ENCODE measurements at places on chromosomes 7 and 10. TPM values are rescaled to one million over a fixed set of nuclear protein-coding genes. Genes with fewer than 3 reads are reported as not detected.

Gene HILPDA
- total RNA-seq, result 6.2 TPM

Gene NSUN5
- 18.2 TPM for total RNA-seq

Gene TMEM196
- not detected for total RNA-seq

Gene AUTS2
- total RNA-seq, result 14.9 TPM

GRCh38 chr10:103845972-103846371, 9.4 kb downstream of the SH3PXD2A start:
- no peak for DNase-seq
- peaks cover 30% of the 10 kb centered on the region for H3K4me1 ChIP-seq
- H3K27me3 ChIP-seq, result no peaks in the 10 kb centered on the region
- H3K36me3 ChIP-seq, result no peaks in the 10 kb centered on the region

DNA sequence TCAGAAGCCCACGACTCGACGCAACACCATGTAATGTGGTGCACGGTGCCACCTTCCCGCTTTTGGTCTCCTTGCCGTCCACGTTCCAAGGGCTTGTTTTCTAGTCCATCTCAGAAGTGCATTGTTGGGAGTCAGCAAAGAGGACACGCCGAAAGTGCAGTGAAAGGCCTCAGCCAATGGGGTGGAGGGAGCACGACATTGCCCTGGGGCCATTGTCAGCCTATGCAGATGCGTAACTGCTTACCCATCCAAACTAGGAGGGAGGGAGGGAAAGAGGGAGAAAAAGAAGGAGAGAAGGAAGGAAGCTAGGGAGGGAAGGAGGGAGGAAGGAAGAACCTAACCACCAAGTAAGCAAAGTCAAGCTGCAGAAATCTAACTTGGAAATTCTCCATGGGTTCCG, 202.4 kb downstream of the CCDC3 start:
- no peak overlapping the region for H3K4me3 ChIP-seq
- H3K4me1 ChIP-seq, result no peaks in the 10 kb centered on the region
- no peaks in the 10 kb centered on the region for H3K27me3 ChIP-seq
- DNase-seq, result no peak
- H3K36me3 ChIP-seq, result no peaks in the 10 kb centered on the region
- no peak overlapping the region for H3K27ac ChIP-seq

GRCh38 chr10:6114805-6115341, 26.0 kb downstream of the RBM17 start:
- DNase-seq, result no peak
- H3K36me3 ChIP-seq, result peaks cover 42% of the 10 kb centered on the region
- H3K4me1 ChIP-seq, result peaks cover 10% of the 10 kb centered on the region
- no peak overlapping the region for H3K4me3 ChIP-seq
- H3K27ac ChIP-seq, result no peak overlapping the region

GRCh38 chr7:9097565-9098060, 664.2 kb downstream of the NXPH1 start:
- no peak overlapping the region for H3K27ac ChIP-seq
- no peaks in the 10 kb centered on the region for H3K4me1 ChIP-seq
- no peak overlapping the region for H3K4me3 ChIP-seq

GRCh38 chr10:63414481-63415260, 51.1 kb downstream of the JMJD1C start:
- H3K27ac ChIP-seq, result no peak overlapping the region
- H3K4me1 ChIP-seq, result peaks cover 16% of the 10 kb centered on the region
- H3K4me3 ChIP-seq, result no peak overlapping the region
- DNase-seq, result no peak

- H3K4me1 ChIP-seq, result no peaks in the 10 kb centered on the region
- H3K27me3 ChIP-seq, result no peaks in the 10 kb centered on the region
- H3K27ac ChIP-seq, result no peak overlapping the region
- no peaks in the 10 kb centered on the region for H3K36me3 ChIP-seq
- no peak for DNase-seq
- H3K4me3 ChIP-seq, result no peak overlapping the region
Measured at GRCh38 chr10:27637601-27638000, 108.0 kb downstream of the MKX start.

GRCh38 chr7:140213684-140214074, 36.9 kb upstream of the KDM7A start:
- DNase-seq, result no peak
- no peaks in the 10 kb centered on the region for H3K27me3 ChIP-seq
- H3K4me3 ChIP-seq, result no peak overlapping the region
- peak overlapping the region; percentile 55 for H3K27ac ChIP-seq
- H3K36me3 ChIP-seq, result no peaks in the 10 kb centered on the region

DNA sequence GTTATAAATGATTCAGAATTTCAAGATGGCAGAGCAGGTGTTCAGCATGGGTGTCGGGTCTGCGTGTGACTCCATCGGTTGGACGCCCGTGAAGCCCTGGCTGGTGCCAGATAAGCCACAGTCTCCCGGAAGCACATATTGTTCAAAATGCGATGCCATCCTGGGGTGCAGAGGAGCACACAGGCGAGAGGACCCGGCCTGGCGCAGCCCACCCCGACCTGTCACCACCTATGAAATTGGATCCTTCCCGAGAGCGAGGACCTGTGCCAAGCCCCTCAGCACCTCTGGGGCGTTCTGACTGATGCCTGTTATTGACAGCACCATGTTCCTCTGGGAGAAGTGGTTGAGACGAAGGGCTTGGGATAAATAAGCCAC, 110.1 kb downstream of the ACTR3B start:
- H3K4me1 ChIP-seq, result no peaks in the 10 kb centered on the region
- H3K36me3 ChIP-seq, result no peaks in the 10 kb centered on the region
- DNase-seq, result no peak
- H3K27me3 ChIP-seq, result no peaks in the 10 kb centered on the region
- H3K4me3 ChIP-seq, result no peak overlapping the region

All from thyroid gland (tissue), 4 donors.